ENCODE measurements at places on chromosomes 7 and 10.

GRCh38 chr7:55088620-55089019 lies 69.8 kb downstream of the EGFR start:
- no peak for DNase-seq

- DNase-seq = peak; percentile 60
Observed at GRCh38 chr10:21194510-21194993, 297.4 kb upstream of the NEBL start.

- no peak for DNase-seq
Observed at GRCh38 chr10:104391150-104391968, 37.7 kb downstream of the CFAP58 start.

- no peak for DNase-seq
Observed at GRCh38 chr7:43760861-43761260, 2.4 kb downstream of the BLVRA start.

DNA sequence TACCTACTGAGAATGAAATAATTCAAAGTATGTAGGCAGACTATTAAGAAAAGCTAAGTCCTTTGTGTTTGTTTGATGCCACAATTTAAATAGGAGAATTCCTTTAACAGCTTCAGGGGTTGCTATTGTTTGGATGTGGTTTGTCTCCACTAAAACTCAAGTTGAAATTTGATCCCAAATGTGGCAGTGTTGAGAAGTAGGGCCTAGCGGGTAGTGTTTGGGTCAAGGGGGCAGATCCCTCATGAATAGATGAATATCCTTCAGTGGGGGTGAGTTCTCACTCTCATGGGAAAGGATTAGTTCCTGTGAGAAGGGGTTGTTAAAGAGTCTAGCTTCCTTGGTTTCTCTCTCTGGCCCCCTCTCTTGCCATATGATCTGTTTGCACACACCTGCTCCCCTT lies 97.0 kb downstream of the HGF start:
- no peak for DNase-seq

- peak; percentile 90 for DNase-seq
Observed at GRCh38 chr10:25174461-25175230, at the start of gene GPR158. Gene GPR158, plus strand, starts transcription at chr10:25175001. Its CDS starts 420 bp downstream, at chr10:25175421.

GRCh38 chr7:6530626-6531491 lies 20.4 kb downstream of the GRID2IP start:
- DNase-seq = peak; percentile 49

DNA sequence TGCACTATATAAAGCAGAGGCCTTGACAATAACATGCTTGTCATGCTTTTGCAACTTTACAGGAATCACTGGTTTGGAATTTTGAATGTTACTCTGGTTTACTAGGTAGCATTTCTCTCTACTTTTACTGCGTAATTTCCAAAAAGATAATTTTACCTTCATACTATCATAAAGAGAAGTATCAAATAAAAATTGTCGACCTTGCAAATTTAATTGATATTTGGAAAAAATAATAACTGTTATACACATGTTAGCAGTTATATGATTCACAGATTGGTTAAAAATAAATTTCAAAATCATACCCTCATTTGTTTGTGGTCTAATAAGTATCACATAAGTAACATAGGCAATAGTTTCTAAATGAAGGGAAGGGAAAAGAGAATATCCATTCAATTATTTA lies 228.5 kb upstream of the CACNA2D1 start:
- DNase-seq = no peak

- DNase-seq = no peak
Observed at GRCh38 chr10:98316170-98316569, 48.2 kb upstream of the LOXL4 start.

- no peak for DNase-seq
Observed at GRCh38 chr10:100204370-100204769, 18.5 kb upstream of the ERLIN1 start.

- DNase-seq = no peak
Observed at GRCh38 chr7:111043561-111043960, 47.4 kb upstream of the LRRN3 start.

DNA sequence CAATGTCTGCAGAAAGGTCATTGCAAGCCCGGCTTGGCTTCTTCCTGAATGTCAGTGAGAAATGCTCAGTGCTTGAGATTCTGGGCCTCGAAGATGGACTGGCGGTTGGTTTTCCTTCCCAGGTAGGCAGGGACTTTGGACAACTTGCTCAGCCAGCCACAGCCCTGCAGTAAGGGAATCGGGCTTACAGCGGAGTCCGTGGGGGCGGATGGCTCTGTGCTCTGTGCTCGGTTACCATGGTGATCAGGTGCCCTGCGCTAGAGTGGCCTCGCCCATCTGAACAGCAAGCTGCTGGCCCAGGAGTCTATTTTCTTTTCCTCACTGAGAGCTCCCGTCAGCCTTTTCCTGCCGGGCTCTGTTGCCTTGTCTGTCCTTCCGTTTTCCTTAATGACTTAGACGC lies 77.8 kb upstream of the SH2B2 start:
- DNase-seq = no peak

- DNase-seq = no peak
Observed at GRCh38 chr10:14240253-14241189, 90.2 kb downstream of the FRMD4A start.

GRCh38 chr7:157412021-157412443 lies 75.2 kb downstream of the DNAJB6 start:
- no peak for DNase-seq

GRCh38 chr10:90960355-90960814 lies 39.5 kb upstream of the ANKRD1 start:
- DNase-seq = no peak

- DNase-seq = no peak
Observed at GRCh38 chr10:32031424-32031823, 24.8 kb downstream of the KIF5B start.

GRCh38 chr7:47948141-47948790 lies at the start of gene PKD1L1:
Gene PKD1L1, minus strand, starts transcription at chr7:47948466. Its CDS starts 26 bp downstream, at chr7:47948440.
- DNase-seq = no peak

- peak; percentile 69 for DNase-seq
Observed at GRCh38 chr7:149422162-149422913, 38.5 kb downstream of the ZNF777 start.

GRCh38 chr7:73774923-73775322 lies 4.9 kb upstream of the CLDN3 start:
- DNase-seq = peak; percentile 24

- no peak for DNase-seq
Observed at GRCh38 chr10:95818668-95819067, 62.7 kb downstream of the ENTPD1 start.

DNA sequence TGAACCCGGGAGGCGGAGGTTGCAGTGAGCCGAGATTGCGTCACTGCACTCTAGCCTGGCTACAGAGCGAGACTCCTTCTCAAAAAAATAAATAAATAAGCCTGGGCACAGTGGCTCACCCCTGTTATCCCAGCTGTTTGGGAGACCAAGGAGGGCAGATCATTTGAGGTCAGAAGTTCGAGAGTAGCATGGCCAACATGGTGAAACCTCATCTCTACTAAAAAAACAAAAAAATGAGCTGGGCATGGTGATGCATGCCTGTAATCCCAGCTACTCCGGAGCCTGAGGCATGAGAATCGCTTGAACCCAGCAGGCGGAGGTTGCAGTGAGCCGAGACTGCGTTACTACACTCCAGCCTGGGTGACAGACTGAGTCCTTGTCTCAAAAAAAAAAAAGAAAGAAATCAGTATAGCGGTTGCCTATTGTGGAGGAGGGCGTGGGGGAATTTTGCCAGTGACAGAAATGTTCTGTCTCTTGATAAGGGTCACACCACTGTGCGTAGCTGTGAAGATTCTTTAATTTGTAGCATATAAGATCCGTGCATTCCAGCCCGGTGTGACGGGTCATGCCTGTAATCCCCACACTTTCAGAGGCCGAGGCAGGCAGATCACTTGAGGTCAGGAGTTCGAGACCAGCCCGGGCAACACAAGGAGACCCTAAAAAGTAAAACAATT lies 17.9 kb upstream of the EIF3B start:
- no peak for DNase-seq

DNA sequence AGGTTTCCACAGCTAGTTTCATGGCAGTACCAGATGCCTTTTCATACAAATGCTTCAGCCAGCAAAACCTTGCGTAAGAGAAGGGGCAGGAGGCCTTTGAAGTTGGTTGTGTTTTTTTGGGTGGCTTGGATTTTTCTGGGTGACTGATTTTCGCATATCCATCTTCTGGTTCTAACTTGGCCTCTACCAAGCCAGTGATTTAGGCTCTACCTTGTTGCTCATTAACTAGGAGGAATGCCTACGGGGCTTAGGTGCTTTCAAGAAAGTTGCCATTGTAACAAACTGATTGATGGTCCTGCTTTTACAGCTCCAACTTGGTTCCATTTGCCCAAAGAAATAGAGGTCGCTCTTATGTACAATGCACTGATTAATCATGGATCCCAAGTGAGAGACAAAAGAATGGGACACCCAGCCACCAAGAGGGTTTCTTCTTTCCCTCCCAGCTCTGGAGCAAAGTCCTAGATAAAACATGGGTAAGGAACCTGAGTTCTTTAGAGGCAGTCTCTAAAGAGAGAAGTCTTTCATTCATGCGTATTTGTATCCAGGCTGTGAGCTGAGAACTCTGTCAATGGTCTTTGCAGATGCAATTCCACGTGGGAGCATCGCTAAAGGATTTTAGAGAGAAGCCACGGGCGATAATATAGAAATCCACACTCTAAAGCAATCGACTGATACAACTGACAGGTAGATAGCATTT lies 92.1 kb upstream of the FGFR2 start:
- DNase-seq = no peak

DNA sequence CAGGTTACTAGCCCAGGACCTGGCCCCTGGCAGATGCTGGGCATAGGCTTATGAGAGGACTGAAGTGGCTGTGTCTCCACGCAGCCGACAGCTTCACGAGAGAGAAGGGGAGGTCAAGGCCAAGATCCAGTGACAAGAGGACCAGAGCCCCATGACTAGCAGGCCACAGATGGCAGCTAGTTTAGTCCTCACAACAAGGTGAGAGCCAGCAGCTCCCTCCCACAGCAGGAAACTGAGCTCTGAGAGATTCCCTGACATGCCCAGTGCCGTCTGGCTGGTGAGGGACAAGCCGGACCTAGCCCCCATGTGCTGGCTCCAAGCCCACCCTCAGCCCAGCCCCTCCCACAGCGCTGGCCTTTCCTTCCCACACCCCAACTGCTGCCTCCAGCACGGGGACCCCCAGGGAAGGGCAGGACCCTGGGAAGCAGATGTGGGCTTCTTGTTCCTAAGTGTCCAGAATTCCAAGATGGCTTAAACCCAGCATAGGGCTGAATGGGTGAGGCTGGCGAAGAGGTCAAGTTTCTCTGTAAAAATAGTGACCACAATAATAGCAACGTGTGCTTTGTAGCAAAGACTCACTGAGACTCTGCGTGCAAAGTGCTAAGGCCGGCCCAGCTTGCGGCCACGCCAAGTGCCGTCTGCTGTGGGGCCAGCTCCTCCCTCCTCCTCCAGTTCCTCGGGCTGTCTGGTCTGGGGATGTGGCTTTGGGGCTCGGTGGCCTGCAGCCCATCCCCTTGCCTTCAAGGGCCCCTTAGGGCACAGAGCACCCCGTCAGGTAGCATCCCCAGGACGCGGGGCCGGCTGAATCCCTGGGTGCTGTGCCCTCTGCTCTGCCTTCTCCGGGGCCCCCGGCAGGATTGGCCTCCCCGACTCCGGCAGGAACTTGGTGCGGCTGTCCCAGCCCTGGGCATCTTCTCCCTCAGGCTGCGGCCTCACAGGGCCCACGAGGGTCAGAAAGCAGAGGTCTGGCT lies 7.8 kb upstream of the FAM20C start:
- no peak for DNase-seq

DNA sequence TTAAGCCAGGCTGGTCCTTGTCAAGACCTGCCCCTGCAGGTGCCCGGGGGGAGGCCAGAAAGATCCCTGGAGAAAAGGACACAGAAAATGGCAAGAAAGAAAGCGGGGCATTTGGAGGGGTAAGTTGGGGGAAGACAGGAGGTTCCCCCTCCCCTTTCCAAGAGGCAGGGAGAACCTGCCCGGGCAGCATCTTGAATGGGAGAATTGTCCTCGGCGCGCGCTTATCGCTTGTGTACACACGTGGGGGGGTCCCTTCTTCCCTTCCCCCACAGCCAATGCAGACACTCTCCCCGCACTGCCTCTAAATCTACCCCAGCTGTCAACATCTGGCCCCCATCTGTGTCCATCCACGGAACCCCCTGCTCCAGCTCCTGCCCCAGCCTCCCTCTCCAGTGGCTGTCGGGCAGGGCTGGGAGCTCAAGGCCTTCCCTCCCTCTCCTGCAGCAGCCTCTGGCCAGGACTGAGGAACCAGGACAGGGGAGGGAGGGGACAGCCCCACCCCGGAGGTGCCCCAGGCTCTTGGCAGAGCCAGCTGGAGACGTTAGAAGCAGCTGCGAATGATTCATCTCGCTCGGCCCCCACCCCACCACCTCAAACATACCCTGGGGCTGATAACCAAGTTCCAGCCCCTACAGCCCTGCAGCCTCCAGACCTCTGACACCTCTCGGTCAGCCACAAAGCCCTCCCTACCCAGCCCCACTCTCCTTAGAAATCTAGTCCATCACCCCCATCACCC lies 25.3 kb downstream of the EPHB4 start:
- no peak for DNase-seq

GRCh38 chr10:14413523-14413922 lies 82.8 kb upstream of the FRMD4A start:
- no peak for DNase-seq

- no peak for DNase-seq
Observed at GRCh38 chr7:2128601-2129322, 104.0 kb downstream of the MAD1L1 start.

GRCh38 chr10:1422275-1422674 lies 315.1 kb downstream of the ADARB2 start:
- DNase-seq = no peak

DNA sequence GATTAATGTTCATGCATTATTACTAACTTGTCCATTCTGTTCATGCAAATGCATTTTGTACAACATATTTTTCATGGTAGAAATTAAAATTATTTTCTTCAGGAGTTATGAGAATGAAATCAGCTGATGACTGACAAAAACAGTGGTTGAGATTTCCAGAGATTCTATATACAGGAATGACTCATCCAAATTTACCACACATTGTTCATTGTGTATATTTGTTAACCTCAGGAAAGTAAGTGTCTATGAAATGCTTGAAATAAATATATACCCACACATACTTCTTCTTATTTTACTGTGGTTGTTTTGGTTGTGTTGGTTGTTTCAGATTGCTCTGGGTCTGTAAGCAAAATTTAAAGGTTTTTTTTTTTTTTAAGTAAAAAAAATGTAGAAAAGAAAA lies 108.1 kb upstream of the SP8 start:
- no peak for DNase-seq

GRCh38 chr10:97454330-97455036 lies 8.5 kb downstream of the ZDHHC16 start:
- DNase-seq = no peak

- no peak for DNase-seq
Observed at GRCh38 chr7:44098092-44099068, 5.8 kb upstream of the AEBP1 start.

- no peak for DNase-seq
Observed at GRCh38 chr7:146479040-146479439, 362.4 kb downstream of the CNTNAP2 start.

GRCh38 chr10:79946271-79947082 lies 2.4 kb downstream of the SFTPD start:
- no peak for DNase-seq

- peak; percentile 52 for DNase-seq
Observed at GRCh38 chr7:127629268-127629854, 11.4 kb upstream of the PAX4 start.

DNA sequence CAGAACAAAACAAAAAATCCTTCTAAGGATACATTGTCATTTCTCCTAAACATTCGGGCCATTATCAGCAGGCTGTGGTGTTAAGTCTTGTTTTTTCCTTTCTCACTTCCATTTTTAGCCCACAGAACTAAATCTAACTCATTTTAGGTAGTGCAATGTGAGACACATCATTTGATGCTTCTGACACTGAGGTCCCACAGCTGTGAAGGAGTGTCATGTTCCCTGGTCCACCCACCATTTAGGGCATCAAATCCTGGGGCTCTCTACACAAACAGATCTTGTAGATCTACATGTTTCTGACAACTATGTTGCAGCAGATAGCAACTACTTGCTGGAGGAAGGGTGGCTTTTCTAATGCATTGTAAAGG lies 232.5 kb upstream of the IGFBP3 start:
- no peak for DNase-seq

Data from KBM-7 (cell line).